Naive thymus-derived CD4-positive, alpha-beta T cell (primary cell): ENCODE measurements at places on chromosomes 4 and X. TPM values are rescaled to one million over a fixed set of nuclear protein-coding genes. Genes with fewer than 3 reads are reported as not detected.

GRCh38 chrX:132853040-132853439 lies 105.4 kb downstream of the HS6ST2 start:
- H3K27ac ChIP-seq = no peak overlapping the region
- no peaks in the 10 kb centered on the region for H3K36me3 ChIP-seq
- H3K4me3 ChIP-seq = no peak overlapping the region
- DNase-seq = no peak
- no peaks in the 10 kb centered on the region for H3K27me3 ChIP-seq

- H3K4me1 ChIP-seq = no peaks in the 10 kb centered on the region
- H3K36me3 ChIP-seq = no peaks in the 10 kb centered on the region
- no peaks in the 10 kb centered on the region for H3K27me3 ChIP-seq
- no peak overlapping the region for H3K27ac ChIP-seq
- no peak overlapping the region for H3K4me3 ChIP-seq
Measured at GRCh38 chr4:138035781-138036258, 206.3 kb downstream of the SLC7A11 start.

DNA sequence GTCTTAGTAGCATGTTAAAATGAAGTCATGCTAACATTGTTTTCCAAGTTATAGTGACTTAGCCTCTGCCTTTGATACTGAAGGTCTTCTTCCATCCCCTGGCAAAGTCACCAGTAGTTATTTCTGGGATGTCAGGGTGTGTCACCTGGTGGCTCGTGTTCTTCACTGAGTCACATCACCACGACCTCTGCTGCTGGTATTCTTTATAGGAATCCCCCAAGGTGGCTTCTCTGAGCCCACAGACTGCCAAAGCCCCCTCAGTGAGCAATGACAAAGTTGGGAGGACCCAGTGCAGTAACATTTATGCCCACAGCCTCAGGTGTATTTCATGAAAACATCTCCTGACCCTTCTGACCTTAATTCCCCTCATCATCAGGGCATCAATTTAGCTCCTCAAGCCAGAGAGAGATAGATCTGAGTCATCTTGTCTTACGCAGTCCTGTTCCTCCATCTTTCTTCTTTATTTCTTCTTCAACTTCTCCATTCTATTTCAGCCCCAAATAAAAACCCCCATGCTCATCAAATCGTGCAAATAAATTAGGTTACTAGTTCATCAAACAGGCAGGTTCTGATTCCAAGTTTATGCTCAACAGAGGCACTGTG lies 29.3 kb upstream of the GPRIN3 start:
- H3K4me1 ChIP-seq = no peaks in the 10 kb centered on the region
- no peaks in the 10 kb centered on the region for H3K36me3 ChIP-seq
- no peaks in the 10 kb centered on the region for H3K27me3 ChIP-seq

- no peaks in the 10 kb centered on the region for H3K4me1 ChIP-seq
- DNase-seq = no peak
- H3K27ac ChIP-seq = no peak overlapping the region
- no peak overlapping the region for H3K4me3 ChIP-seq
Measured at GRCh38 chrX:110286106-110286505, 31.8 kb downstream of the AMMECR1 start.

DNA sequence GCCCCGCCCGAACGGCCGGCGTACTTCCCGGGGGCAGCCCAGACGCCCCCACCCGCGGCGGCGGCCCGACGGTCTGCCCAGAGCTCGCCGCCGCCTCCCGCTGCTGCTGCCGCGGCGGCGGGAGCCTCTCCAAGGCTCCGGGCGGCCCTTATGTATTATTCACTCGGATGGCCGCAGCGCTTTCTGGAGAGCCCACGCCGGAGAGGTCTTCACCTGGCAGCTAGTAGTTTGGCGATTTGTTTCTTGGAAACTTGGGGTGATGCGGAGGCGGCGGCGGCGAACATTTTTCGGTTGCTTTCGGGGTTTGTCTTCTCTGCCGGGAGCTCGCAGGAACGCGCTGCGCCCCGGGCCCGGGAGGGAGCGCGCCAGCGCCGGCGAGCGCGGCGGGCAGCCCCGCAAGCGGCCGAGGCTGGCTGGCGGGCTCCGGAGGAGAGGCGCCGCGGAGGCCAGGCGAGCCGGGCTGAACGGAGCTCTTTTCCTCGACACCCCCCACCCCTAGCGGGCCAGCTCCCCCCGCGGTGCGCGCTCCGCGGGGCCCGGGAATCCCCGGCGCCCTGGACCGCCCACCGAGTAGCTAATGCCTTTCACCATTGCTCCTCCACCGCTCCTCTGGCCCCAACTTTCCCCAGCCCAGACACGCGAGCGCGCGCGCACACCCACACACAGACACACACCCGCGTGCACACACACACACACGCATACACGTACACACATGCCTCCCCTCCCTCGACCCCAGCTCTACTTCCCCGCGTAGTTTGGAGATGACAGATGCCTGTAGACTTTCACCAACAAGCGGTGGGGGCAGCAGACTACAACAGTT lies 113.5 kb downstream of the DHX15 start:
- peak; percentile 58 for DNase-seq
- peaks cover 21% of the 10 kb centered on the region for H3K27me3 ChIP-seq
- peak overlapping the region; percentile 41 for H3K4me3 ChIP-seq
- H3K27ac ChIP-seq = no peak overlapping the region

DNA sequence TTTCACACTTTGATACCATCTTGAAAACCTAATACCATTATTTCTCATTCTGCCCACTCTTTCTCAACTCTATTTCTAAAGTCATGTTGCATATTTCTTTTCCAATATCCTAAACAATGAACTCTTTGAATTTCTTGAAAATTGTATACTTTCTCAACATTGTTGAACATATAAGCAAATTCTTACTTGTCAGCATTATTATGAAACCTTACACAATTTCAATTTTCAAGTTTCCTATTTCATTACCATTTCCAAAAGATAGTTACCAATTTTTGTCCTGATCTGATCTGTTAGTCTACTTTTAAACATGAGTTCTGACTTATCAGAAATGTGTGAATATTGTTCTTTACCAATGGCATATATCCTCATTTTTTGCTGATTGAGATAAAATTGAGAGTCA lies 806.3 kb upstream of the IGFBP7 start:
- H3K4me1 ChIP-seq = no peaks in the 10 kb centered on the region
- H3K4me3 ChIP-seq = no peak overlapping the region
- H3K36me3 ChIP-seq = no peaks in the 10 kb centered on the region

DNA sequence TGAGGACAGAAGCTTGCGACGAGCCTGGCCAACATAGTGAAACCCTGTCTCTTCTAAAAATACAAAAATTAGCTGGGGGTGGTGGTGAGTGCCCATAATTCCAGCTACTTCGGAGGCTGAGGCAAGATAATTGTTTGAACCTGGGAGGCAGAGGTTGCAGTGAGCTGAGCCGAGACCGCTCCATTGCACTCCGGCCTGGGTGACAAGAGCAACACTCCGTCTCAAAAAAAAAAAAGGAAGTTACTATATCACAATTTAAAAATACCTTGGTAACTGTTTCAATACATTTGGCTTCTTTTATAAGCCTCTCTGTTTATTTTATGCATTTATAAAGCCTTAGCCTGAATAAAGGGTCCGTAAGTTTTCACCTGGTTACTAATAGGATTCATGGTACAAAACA lies 46.6 kb upstream of the CHRNA9 start:
- peak overlapping the region; percentile 65 for H3K27ac ChIP-seq
- peaks cover 27% of the 10 kb centered on the region for H3K4me1 ChIP-seq
- H3K27me3 ChIP-seq = no peaks in the 10 kb centered on the region
- no peaks in the 10 kb centered on the region for H3K36me3 ChIP-seq

DNA sequence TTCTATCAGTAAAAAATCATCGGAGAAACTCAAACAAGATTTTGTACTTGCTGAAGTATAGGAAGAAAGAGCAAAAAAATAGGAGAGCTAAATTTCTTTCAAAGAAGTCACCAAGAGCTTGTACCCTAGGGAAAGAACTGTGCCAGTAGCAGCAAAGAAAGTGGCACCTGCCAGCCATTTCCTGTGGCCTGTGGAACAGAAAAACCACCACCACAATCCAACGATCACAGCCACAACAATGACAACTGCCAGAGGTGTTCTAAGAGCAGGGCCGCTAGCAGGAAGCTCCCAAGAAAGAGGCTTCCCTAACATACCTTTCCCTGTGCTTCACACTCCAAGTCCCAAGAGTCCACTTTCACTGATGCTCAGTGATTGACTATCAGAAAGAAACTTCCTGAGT lies 266.1 kb upstream of the GPC4 start:
- no peak overlapping the region for H3K4me3 ChIP-seq
- no peaks in the 10 kb centered on the region for H3K36me3 ChIP-seq
- no peaks in the 10 kb centered on the region for H3K4me1 ChIP-seq
- no peaks in the 10 kb centered on the region for H3K27me3 ChIP-seq

DNA sequence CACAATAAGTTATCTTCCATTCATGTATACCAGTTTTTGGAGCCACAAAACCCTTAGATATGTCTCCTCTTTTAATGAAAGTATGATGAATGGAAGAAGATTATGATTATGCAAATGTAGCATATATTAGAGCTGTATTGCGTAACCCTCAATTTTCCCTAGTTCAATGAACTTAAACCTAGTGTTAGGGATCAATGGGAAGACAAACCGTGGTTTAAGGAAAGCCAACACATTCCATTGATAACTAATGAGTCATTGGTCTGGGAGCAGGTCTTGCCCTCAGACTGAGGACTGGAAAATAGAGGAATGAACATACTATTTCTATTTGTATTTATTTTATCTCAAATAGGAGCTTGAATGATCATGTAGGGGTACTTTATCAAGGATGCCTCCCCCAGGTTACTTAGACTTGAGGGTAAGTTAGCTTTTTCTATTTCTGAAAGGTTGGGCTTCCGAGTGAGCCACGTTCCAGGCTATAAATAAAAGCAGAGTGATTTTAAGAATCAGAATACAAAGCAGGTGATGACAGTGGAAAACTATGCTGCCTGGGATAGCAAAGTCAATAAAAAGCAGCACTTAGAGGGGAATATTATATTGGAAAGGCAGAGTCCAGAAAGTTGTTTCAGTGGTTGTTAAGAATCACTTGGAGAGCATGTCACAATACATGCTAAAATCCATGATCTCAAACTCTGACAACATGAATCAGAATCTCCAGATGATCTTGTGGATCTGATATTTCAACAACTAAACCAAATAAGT lies 356.0 kb downstream of the ADAM29 start:
- no peak overlapping the region for H3K27ac ChIP-seq
- H3K36me3 ChIP-seq = no peaks in the 10 kb centered on the region
- H3K27me3 ChIP-seq = no peaks in the 10 kb centered on the region
- DNase-seq = no peak

DNA sequence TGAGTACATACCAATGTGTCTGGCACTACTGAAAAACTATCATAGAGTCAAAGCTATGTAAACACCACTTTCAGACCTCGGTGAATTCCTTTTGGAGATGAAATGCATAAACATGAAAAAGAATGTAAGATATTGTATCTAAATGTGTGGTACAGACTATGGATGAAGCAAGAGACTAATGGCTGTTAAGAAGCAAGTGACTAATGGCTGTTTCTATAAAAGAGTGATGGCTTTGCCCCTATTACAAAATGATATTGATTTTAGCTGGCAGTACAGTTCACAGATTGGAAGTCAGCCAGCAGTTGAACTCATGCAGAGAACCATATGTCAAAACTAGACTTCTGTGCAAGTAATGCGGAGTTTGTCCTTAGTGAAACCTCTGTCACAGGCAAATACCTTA lies 359.3 kb downstream of the GRXCR1 start:
- H3K4me3 ChIP-seq = no peak overlapping the region
- no peaks in the 10 kb centered on the region for H3K4me1 ChIP-seq
- no peak overlapping the region for H3K27ac ChIP-seq
- H3K36me3 ChIP-seq = no peaks in the 10 kb centered on the region
- no peak for DNase-seq

- no peaks in the 10 kb centered on the region for H3K27me3 ChIP-seq
- H3K4me1 ChIP-seq = no peaks in the 10 kb centered on the region
- H3K27ac ChIP-seq = no peak overlapping the region
- H3K4me3 ChIP-seq = no peak overlapping the region
- DNase-seq = no peak
Measured at GRCh38 chr4:12770351-12770750, 713.8 kb downstream of the RAB28 start.

GRCh38 chr4:179634862-179635261 lies 2192.6 kb upstream of the AGA start:
- no peak overlapping the region for H3K4me3 ChIP-seq
- H3K27ac ChIP-seq = no peak overlapping the region
- no peaks in the 10 kb centered on the region for H3K4me1 ChIP-seq

DNA sequence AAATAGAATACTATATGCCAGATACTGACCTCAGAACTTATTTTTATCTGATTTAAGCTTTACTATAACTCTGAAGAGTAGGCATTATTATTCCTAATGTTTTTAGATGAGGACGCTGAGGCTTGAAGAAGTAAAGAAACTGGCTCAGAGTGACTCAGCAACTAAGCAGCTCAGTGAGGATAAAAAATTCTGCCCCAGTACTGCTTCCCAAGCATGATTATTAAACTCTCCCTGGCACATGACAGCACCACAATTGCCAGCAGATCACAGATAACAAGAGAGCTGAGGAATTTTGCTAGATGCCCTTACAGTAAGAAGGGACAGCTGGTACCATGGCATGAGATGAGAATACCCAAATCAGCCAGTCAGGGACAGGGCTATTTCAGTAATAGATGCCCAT lies 219.4 kb downstream of the NKX6-1 start:
- no peaks in the 10 kb centered on the region for H3K27me3 ChIP-seq
- H3K4me1 ChIP-seq = no peaks in the 10 kb centered on the region
- no peak overlapping the region for H3K4me3 ChIP-seq
- H3K27ac ChIP-seq = no peak overlapping the region
- no peaks in the 10 kb centered on the region for H3K36me3 ChIP-seq

DNA sequence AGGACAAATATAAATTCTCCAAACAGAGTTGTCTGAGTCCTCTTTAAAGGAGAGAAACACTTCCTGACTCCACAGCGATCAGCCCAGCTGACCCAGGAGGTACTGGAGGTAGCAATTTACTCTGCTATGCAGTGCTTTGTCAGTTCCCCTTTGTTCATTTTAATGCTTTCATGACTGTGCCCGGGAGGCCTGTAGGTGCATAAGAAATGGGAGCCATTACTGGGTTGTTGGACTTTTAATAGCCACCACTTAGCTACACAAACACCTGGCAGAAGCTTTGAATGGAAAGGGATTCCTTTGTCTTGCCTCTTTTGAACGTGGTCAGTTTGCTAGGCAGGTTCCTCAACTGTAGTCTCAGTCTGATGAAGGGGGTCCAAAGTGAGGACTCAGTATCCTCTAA lies 59.0 kb upstream of the AFF2 start:
- H3K36me3 ChIP-seq = no peaks in the 10 kb centered on the region
- DNase-seq = no peak
- no peaks in the 10 kb centered on the region for H3K4me1 ChIP-seq

Gene DCAF8L1
- total RNA-seq = not detected

Gene DDIT4L
- total RNA-seq = not detected

Gene FAM114A1
- total RNA-seq = 0.56 and 1.3 TPM in 2 replicates

Gene VCX3A
- not detected for total RNA-seq

Gene FGD1
- total RNA-seq = not detected
